ENCODE measurements at places on chromosomes 11 and 22.

DNA sequence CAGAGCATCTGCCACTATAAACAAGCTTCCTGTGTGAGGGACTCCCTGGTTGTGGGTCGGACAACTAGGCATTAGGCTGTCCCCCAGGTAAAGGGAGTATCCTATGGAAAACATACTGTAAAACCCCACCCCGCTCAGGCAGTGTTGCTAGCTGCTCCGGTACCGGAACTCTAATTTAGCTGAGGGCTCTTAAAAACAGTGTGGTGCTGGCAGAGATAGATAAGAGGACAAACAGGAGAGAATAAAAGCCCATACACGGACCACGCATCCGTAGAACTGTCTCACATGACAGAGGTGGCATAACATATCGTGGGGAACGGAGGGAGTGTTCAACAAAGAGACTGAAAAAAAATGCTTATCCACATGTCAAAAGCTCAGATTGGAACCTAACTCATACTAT lies 3.4 kb upstream of the MOGAT2 start:
- no peak for DNase-seq

- no peak for DNase-seq
These were observed 229.9 kb upstream of the ANO5 start for GRCh38 chr11:21963013-21963412.

GRCh38 chr22:20987375-20987774 lies 5.3 kb downstream of the LZTR1 start:
- DNase-seq = no peak

- DNase-seq = no peak
These were observed 3.4 kb downstream of the AGBL2 start for GRCh38 chr11:47711816-47712215.

- no peak for DNase-seq
These were observed 13.8 kb upstream of the POGLUT3 start for GRCh38 chr11:108511851-108512474.

- no peak for DNase-seq
These were observed 39.7 kb upstream of the CCDC89 start for GRCh38 chr11:85725510-85726258.

DNA sequence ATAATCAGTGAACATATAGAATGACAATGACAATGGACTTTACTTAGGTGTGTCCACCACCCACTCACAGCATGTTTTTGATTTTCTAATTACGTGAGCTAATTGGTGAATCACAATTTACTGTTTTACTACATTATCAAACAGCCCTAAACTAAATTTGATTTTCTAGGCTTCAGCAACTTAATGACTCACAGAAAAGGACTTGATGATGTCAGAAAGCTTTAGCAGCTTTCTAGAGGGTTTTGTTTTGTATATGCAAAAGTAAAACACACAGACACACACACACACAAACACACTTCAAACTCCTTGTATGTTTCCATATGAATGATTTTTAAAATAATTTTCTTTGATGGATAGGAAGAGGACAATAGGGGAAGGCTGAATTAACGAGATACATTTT lies 878.6 kb upstream of the CCDC90B start:
- no peak for DNase-seq

- DNase-seq = no peak
These were observed 11.7 kb upstream of the MRPL23 start for GRCh38 chr11:1935156-1936071.

GRCh38 chr11:12119502-12119901 lies 9.1 kb downstream of the MICAL2 start:
- no peak for DNase-seq

All from stimulated activated naive CD4-positive, alpha-beta T cell treated with Interleukin-2 at 50 U/mL for 16 hours (primary cell).